ENCODE measurements at places on chromosomes 4 and X.

GRCh38 chrX:40736170-40736505 lies 796 bp upstream of the MED14 start:
- no peak for DNase-seq

GRCh38 chr4:142960867-142961644 lies 115.0 kb upstream of the INPP4B start:
- DNase-seq: no peak

DNA sequence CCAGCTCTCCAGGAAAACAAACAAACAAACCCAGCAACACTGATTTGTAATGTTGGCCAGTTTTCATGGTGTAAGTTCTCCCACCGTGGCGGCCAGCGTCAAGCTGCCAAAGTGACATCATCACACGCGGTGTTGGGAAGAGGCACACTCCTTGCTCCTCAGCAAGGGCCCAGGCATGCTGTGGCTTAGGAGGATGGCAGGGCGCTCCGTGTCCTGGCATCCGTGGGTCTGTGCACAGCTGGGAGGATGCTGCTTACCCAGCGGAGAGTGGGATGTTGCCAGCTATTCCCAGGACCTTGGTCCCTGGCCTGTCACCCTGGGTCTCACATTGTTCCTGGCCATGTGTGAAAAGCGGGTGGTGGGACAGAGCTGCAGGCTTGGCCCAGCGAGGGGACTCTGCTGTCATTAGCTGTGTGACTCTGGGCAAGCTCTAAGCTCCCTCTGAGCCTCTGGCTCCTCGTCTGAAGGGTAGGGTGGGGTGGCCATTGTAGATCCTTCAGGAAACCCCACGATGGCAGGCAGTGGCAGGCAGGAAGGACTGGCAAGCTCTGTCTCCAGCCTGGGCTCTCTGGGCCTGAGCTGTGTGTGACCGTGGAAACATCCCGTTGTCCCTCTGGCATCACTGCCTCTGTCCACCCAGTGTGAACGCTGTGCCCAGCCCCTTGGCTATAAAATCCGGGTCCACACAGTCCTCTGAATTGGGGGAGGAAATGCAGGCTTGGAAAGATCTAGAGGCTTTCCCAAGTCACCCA lies 10.8 kb downstream of the PSAPL1 start:
- DNase-seq: no peak

DNA sequence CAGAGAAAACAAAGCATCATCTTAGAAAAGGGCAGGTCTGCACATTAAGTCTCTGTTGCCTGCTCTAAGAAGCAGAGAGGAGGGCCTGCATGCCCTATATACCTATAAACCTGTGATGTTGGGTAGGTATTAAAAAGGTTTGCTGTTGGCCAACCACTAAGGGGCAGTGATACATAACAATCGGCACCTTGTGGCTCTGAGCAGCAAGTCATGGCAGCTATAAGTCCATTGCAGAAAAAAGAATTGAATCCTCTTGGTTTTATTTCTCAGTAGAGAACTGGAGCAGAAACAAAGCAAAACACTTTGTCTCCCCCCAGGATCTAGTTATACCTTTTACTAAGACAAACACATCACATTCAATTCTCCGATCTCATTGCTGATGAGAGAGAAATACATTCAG lies 1364.4 kb downstream of the STIM2 start:
- DNase-seq: peak; percentile 23

Measured in NT2/D1 (cell line).